Lower leg skin (tissue), 4 donors: ENCODE measurements at places on chromosomes 7 and 10. TPM values are rescaled to one million over a fixed set of nuclear protein-coding genes. Genes with fewer than 3 reads are reported as not detected.
A peak's percentile ranks its signal among the peaks of the same experiment; 100 is the strongest.

DNA sequence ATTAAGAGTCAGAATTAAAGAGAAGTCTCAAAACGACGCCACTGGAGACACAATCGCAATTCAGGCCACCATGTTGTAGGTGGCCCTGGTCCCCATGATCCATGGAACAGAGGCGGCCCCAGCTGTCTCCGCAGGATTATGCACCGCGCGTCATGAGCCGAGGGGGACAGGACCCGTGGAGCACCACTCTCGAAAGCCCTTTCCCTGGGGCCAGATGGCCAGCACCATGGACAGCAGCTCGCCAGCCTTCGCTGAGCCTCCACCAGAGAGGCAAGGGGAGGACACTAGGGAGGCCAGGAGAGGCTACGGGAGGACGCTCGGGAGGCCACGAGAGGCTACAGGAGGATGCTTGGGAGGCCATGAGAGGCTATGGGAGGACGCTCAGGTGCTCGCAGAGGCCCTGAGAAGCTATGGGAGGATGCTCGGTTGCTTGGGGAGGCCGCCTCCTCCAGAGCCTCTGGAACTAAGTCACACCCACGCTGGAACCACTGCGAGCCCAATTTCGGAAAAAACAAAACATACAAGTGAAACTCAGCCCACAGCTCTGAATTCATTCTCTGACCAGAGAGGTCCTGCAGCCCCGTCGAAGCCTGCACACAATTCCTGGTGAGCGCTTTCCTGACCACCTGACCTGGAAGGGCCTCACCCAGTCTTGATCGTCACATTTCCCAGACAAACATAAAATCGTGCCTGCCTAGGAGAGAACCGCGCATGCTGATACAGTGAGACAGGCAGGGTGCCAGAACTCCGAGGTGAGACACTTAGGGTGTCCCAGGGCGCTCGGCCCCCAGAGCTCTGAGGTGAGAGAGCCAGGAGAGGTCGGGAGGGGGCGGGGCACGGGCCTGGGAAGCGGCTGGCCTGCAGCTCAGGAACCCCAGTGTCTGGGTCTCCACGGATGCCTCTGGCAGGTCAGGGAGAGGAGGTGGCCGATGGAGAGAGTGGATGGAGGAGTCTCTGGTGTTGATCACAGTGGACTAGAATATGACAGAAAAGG, 224.4 kb downstream of the PTPRN2 start:
- peak; percentile 69 for DNase-seq

- DNase-seq, result no peak
Observed at GRCh38 chr7:144738708-144739314, 97.0 kb downstream of the TPK1 start.

- DNase-seq, result no peak
Observed at GRCh38 chr7:35701287-35701900, 6.5 kb upstream of the HERPUD2 start.

DNA sequence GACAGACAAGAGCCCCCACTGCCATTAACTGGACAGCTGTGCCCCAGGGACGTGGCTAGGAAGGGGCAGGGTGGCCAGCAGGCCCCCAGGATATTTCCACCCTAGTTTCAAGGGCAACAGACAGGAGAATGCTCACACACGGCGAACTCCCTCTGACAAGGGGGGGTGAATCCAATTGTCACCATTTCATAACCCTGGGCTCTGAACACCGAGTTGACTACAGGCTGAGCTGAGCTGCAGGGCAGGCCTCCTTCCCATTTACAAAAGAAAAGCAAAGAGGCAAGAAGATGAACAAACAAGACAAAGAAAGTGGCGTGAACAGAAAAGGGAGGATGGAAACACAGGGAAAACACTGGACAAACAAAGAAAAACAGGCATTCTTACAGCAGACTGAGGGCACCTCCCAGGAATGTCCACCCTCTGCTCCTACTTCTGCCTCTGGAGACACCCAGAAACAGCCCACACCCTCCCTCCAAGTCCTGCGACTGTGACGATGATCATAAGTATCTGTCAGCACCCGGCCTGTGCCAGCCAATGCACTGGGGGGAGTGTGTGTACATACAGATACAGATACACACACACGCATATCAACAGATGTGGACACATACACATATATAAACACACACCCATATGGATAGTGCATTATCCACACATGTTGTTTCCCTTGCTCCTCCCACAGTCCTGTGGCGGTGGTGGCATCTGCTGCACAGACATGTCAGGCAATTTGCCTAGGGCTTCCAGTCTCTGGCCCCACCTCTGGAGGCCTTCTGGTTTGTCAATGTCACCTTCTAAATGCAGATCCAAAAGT, 66.2 kb downstream of the FAM53B start:
- no peak for DNase-seq

Gene GIMAP7
- 3.1 TPM for total RNA-seq

Gene PLEKHS1
- total RNA-seq, result 0.36 TPM

Gene OR2A5
- total RNA-seq, result not detected

GRCh38 chr10:60082744-60083344, 176.5 kb upstream of the CCDC6 start:
- DNase-seq, result no peak

- no peak for DNase-seq
Observed at GRCh38 chr7:88442413-88442812, 135.7 kb upstream of the STEAP4 start.

- no peak for DNase-seq
Observed at GRCh38 chr7:71740174-71740560, 608.2 kb downstream of the GALNT17 start.
